ENCODE measurements at places on chromosomes 16 and 17.

DNA sequence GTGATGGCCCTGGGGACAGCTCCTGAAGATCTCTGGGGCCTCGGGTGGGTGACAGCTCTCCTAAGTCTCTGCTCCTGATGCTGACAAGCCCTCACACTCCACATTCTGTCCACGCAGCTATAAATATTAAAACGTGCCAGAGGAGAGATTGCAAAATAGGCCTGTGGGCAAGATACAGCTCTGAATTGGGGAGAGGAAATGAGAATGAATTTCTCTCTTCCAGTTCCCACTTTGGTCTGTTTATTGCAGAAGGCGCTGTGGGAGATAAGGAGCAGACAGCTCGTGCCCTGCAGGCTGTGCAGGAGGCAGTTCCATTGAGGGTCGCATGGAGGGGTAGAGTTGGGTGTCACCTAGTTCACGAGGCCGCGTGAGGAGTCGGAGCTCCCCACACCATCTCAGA lies 87.5 kb upstream of the SDK2 start:
- DNase-seq: no peak

DNA sequence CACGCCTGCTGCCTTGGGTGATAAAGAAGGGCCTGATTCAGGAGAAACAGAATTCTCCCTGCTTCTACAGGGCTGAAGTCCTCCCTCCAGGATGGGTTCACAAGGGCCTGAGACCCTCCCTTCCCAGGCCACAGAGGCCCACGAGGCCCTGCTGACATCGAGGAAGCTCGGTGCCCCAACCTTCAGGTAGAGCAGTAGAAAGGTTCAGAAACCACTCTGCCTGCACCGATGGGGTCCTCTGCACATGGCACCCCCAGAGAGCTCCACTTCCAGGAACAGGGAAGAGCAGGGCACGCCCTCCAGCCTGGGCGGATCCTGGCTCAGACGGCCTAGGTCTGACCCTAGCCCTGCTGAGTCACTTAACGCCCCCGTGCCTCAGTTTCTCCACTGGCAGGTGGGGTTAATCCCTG lies 773 bp downstream of the CENPX start:
- DNase-seq: no peak

GRCh38 chr17:78559749-78560368 lies 17.3 kb downstream of the DNAH17 start:
- DNase-seq: no peak

GRCh38 chr17:58508341-58509067 lies 5.9 kb downstream of the MTMR4 start:
- no peak for DNase-seq

DNA sequence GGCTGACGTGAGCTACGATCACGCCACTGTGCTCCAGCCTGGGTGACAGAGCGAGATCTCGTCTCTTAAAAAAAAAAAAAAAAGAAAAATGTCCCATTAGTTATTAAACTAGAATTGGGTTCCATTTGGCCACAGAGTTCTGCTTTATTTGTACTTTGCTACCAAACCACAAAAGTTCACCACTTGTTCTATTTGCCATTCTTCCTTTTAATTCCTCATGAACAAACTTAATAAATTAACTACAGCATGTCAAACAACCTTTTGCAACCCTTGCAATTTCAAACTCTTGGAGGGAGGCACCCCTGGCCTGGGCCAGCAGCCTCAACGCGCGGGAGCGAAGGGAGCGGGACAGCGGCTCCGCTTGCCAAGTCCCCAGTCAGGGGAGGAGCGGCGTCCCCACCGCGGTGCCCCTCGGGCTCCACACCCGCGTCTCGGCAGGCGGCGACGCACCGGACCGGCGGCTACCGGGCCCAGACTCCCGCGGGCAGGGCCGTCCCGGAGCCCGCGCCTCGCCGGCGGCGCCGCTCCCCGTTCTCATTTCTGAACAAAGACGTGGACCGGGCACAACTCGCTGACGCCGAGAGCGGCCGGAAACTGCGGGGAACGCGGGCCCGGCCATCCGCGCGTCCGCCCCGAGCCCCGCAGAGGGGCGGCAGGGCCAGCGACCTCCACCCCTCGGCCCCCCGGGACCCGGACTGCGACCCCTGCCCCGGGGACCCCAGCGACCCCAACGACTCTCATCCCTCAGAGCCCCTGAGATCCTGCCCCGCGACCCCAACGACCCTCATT lies 775 bp downstream of the CYTH1 start:
- DNase-seq: no peak

DNA sequence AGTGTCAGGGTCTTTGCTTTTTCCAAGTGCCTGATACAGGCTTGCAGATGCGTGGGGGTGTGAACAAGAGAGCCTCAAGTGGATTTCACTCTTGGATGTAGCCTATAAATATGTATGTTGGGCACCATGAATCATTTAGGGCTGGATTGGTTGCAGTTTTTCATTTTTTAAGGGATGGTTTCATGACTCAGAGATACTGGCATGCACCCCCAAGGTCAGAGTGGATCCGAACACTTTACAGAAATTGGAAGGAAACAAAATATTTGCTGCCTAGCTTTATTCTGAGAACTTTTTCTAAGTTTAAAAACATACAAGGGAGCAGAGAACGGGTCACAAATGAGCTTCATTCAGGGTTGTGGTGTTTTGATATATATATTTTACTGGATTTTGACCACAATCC lies 436.8 kb upstream of the ERCC4 start:
- DNase-seq: no peak

DNA sequence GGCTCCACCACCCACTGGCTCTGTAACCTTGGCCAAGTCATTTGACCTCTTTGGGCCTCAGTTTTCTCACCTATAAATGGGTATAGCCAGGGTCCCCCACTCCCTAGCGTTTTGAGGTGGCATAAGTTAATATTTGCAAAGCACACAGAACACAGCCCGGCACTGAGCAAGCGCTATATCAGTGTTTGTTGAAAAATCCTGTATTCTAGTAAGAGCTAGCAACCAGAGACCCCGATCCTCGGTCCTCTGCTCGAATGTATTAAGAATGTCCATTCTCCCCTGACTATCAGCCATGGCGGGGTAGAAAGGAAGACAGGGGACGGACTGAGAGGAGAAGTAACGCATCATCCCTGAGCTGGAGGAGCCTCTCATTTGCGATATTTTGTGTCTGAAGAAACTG lies 131.2 kb downstream of the IRF8 start:
- no peak for DNase-seq

DNA sequence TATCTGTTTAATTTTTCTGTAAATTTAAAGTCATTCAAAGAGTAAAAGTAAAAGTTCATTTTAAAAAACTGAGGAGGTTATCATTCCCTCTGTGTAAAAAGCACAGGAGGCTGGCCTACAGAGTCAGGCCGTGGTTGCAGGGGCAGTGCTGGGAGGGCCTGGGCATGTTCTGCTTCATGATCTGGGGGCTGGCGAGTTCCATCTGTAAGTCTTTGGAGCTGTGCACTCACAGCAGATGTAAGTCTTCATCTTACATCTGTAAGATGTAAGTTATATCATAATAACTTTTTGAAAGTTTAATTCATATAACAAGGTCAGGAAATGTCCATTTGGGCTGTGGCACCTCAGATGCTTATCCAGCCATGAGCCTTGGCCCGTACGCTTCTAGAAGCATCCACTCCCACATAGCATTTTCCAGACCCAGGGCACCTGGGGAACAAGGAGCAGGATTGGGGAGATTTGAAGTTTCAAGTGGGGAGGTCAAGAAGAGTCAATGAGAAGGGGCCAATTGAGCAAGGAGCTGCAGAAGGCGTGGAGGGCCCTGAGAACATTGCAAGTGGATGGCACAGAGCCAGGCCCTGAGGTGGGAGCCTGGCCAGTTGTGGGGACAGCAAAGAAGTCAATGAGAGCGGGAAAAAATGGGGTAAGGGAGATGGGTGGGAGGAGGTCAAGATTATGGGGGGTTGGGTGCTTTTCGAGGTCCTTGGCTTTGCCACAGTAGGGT lies 54.1 kb downstream of the TNFRSF13B start:
- DNase-seq: no peak

DNA sequence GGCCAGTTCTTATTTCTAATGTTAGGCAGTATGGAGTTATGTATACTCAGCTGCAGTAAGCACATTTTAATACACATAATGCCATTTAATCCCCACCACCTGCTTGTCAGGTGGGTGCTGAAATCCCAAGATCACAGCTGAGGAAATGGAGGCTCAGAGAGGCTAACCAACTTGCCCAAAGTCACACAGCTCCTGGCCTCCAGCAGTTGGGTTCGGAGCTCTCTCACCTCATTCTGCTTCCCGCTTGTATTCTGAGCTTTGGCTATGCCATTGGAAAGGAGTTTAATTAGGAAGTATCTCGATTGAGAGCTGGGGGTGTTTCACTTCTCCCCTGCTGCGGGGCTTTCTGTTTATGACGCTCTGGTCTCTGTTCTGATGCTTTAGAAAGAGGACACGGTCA lies 72.6 kb upstream of the CACNG5 start:
- DNase-seq: no peak

DNA sequence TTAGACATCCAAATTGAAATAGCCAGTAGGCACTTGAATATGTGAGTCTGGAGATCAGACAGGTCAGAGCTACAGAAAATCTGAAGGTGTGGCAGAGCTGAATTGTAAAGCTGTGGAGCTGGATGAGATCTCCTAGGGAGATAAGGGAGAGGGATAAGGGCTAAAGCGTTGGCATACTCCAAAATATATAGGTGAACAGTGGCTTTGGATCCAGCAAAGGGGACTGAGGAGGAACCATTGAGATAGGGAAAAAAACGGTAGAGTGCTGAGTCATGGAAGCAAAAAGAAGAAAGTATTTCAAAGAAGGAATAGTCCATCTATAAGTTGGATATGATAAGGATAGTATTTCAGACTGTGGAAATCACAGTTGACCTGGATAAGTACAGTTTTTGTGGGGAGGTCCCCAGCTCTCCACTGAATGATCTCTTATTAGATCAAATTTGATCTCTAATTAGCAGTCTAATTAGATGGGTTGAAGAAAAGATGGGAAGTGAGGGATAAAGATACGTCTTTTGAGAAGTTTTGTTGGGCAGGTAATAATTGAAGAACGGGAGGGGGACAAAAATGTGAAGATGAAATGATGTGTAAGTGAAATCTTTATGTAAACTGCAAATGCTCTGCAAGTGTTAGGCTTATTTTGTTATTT lies 587 bp upstream of the DBF4B start:
- no peak for DNase-seq

DNA sequence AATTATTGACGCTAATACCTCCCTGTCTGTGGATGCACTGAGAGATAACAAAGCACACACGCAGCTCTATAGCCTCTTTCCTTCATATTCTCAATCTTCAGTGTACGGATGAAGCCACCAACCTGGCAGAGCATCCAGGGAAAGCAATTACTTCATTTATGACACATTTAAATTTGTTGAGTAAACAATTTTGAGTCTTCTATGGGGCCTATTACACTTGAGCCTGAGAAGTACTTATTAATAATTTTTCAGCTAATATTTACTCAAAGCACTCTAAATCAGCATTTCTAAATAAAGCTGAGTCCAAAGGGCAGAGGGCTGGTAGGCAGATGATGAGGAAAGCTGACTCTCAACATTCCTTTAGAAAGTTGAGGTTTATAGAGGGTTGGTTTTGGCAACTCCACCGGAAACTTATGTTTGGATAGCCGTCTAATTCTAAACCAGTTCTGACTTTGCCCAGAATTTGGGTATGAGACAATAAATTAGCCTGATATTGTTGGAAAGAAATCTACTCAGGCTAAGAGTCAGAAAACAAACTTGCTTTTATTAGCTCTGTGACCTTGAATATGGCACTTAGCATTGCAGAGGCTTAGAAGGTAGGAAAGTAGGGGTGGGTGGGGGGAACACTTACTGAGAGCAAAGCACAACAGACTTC lies 643.5 kb downstream of the CDH11 start:
- no peak for DNase-seq

GRCh38 chr17:55289106-55289446 lies 24.3 kb downstream of the HLF start:
- DNase-seq: no peak

DNA sequence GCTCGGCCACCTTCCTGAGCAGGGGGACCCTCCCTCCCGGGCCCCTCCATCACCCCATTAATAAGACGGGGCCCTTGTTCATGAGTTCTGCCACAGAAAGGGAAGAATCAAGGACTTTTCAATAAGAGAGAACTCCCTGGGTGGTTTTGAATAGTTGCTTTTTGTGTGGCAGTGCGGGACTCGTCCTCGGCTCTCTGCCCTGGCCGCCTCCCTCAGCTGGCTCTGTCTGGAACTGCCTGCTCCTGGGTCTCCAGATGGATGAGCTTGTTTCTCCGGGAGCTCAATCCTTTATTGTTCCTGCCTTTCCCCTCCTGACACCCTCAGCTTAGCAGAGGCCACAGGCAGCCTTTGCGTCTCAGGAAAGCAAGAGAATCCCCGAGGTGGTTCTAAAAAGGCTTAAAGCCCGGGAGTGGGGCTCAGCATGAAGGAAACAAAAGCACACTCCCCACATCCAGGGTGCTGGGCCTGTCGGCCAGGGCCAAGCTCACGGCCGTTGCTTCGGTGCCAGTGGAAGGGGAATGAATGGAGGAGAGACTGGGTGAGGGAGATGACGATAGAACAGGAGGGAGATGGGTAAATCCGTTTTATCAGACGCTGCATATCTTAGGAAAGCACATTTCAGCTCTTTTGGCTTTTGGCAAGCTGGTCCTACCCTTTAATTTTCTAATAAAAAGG lies 60.2 kb downstream of the RAI1 start:
- peak; percentile 64 for DNase-seq

DNA sequence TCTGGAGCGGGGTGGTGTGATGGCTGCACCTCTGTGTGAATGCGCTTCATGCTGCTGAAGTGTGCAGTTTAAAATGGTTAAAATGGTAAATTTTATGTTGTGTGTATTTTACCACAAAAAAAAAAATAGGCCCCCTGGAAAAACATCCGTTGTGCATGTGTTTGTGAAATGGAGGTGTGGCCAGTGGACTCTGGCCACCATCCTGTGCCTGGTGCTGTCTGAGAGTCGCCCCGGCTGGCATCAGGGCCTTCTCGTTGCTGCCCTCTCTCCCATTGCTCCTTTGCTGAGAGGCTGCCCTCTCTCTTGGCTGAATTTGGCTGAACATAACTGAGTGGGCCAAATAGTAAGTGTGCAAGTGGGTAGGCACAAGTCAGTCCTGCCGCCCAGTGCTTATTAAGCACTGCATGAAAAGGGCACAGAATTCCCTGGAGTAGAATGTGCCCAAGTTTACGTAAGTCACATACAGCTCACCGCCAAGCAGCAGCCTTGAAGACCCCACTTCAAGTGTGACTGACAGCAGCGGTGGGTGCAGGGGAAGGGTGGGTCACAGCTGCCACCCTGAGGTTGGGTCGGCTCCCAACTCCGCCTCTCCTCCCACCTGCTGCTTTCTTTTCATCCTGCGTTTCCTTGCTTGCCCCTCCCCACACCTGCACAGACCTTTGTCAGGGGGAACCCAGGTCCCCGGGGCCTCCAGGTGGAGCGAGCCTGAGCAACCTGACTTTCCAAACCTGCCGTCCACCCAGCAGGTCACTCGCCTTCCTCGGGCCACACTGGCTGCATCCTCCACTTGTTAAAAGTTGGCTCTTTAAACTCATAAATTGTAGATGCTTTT lies 46.8 kb downstream of the FOXK2 start:
- DNase-seq: no peak

- DNase-seq: no peak
Observed at GRCh38 chr17:69207151-69207550, 21.5 kb downstream of the ABCA10 start.
